Effector CD4-positive, alpha-beta T cell (primary cell): ENCODE measurements at places on chromosomes 16 and 17.

DNA sequence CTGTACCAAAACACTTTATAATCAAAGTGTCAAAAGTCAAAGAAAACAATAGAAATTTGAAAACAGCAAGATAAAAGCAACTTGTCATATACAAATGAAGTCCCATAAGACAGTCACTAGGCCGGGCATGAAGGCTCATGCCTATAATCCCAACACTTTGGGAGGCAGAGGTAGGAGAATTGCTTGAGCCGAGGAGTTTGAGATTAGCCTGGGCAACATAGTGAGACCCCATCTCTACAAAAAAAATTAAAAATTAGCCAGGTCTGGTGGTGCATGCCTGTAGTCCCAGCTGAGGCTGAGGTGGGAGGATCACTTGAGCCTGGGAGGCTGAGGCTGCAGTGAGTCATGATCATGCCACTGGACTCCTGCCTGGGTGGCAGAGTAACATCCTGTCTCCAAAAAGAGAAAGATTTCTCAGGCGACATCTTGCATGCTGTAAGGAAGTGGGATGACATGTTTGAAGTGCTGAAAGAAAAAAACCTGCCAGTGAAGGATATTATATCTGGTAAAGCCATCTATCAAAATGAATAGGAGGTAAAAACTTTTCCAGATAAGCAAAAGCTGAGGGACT lies 98.7 kb upstream of the NACA2 start:
- no peak for DNase-seq

GRCh38 chr17:6259899-6260298 lies 175.0 kb downstream of the AIPL1 start:
- DNase-seq = no peak

DNA sequence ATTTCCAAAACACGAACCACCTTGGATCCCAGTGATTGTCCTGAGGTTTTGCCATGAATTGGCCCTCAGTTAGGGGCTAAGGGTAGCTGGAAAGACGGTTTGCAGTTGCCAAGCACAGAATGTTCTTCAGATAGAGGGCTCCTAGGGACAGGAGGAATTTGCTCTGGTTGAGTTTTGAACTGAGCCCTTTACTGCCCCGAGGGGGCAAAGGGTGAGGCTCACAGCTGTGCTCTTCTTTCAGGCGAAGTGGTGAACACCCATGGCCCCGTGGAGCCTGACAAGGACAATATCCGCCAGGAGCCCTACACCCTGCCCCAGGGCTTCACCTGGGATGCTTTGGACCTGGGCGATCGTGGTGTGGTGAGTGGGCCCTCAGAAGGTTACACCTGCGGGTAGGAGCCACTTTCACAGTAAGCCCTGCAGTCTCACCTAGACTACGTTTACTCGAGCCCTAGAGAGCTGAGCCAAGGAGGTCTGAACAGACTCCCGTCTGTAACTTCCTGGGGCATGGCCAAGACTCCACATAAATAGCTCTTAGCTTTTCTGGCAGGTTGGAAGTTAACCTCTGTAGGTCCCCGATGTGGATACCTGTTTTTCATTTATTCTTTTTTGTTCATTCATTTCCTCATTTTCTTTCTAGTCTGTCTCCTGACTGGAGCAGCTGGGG lies 32.5 kb downstream of the NMT1 start:
- DNase-seq = no peak

DNA sequence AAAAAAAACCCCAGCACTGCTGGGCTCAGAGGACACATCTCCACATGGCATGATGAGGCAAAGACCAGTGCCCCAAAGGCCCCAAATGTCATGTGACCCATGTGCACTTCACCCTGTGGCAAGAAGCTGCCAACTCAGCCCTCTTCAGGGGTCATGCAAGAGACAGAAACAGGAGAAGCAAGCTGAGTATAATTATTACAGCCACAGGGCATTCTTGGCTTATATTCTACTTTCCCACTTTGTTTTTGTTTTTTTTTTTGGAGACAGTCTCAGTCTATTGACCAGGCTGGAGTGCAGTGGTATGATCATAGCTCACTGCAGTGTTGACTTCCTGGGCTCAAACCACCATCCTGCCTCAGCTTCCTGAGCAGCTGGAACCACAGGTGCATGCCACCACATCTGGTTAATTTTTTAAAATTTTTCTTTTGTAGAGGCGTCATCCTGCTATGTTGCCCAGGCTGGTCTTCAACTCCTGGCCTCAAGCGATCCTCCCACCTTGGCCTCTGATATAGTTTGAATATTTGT lies 32.7 kb upstream of the LITAF start:
- no peak for DNase-seq

DNA sequence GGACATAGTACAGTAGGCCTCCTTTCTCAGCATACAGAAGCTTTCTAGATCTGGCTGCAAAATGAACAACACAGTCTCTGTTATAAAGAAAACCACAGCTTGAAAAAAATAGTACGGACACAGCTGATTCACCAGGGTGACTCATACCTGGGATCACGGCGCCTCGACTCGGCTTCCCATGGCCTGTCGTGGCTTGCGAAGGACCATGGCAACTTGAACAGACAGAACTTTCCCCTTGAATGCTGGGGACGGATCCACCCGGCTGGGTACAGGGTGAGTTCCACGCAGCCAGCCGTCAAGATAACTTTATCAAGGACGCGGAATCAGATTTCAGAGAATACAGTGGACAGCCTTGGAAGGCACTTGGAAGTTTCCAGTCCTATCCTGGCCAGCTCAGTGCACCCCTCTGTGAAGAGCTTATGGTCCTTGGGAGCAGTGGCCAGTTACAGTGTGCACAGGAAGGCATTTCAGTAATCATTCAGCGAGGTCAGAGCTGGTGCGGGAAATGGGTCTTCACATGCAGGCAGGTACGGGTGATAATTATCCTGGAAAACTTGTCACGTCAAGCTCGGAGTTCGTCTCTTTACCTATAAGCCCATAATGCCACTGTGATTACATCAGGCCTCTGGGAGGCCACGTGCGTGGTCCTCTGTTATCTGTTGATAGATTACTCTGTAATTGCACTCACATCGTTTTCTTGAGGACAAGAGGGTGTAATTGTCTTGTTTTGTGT lies 57.9 kb upstream of the MAF start:
- no peak for DNase-seq

- DNase-seq = no peak
These were observed 216.4 kb upstream of the CIBAR2 start for GRCh38 chr16:85328676-85329058.

DNA sequence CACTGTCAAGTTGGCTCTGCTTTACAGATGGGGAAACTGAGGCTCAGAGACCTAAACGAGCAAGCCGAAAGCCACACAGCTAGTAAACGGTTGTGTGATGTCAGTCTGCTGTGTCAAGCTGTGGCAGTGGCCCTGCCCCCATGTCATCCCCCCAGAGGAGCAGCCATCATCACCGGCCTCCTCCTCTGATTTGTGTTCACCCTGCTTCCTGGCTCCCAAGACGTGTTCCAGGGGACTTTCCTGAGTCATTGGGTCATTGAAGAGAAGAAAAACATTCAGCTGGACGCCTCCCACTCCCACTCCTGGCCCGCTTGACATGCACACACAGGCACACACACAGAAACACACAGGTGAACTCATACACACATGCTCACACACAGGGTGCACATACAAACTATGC lies 54.0 kb upstream of the CIBAR2 start:
- DNase-seq = no peak

- DNase-seq = no peak
These were observed 107.1 kb downstream of the RAP1GAP2 start for GRCh38 chr17:2903193-2903974.

DNA sequence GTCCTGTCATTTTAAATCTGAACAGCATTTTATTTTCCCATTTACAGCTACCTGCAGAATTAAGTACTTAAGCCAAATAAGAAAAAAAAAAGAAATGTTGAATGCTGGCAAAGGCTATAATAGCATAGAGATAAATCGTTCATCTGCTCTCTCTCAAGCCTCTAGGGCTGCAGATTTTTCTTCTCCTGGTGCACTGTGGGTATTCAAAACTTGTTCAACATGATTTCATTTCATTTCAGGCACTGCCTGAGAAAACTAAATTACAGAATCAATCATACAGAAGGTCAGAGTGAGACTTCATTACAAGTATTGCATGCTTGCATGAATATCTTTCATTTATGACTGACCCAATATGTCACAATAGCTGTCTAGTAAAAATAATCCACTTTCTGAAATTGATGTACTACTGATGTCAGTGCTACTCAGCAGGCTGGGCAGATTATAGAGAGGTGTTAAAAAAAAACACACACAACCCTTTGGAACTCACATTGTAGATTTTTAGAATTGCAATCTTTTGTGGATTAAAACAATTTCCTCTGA lies 86.2 kb downstream of the TOX3 start:
- DNase-seq = no peak

GRCh38 chr17:75153780-75154194 lies 525 bp downstream of the JPT1 start:
- DNase-seq = no peak
